ENCODE measurements at places on chromosomes 12 and 14.

DNA sequence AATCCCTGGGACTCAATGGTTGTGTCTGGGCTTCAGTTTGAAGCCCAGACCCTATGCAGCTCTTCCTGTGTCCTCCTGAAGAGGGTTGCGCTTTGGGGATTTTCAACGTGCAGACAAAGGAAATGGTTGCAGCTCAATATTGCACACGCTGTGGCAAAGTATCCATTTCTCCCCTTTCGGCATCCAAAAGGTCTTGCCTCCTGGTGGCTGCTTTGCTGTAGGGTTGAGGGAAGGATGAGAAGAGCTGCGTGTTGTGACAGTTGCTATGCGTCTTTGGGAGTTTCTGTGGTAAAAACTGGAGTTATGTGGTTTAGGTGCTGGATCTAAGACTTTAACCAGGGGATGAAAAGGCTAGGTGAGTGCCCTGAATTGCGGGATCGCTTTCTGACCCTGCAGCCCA lies 71.0 kb downstream of the ZNF664 start:
- DNase-seq = no peak

- no peak for DNase-seq
These were observed 2.7 kb downstream of the BTBD7 start for GRCh38 chr14:93329965-93330608.

DNA sequence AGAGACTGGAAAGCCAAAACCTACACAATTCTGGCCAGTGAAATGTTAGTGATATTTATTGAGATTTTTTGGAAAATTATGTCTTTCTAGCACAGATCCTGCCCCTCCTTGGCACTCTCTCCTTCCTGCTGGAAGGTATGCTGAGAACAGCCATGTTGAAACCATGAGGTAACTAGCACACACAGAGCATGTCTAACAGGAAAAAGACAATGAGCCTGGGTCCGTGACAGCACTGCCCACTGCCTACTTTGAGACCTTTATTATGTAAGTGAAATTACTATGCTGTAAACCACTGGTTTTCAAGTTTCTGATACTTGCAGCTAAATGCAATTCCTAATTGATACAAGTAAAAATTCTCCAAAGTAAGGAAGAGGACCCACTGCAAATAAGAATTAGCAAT lies 81.6 kb upstream of the SINHCAF start:
- no peak for DNase-seq

DNA sequence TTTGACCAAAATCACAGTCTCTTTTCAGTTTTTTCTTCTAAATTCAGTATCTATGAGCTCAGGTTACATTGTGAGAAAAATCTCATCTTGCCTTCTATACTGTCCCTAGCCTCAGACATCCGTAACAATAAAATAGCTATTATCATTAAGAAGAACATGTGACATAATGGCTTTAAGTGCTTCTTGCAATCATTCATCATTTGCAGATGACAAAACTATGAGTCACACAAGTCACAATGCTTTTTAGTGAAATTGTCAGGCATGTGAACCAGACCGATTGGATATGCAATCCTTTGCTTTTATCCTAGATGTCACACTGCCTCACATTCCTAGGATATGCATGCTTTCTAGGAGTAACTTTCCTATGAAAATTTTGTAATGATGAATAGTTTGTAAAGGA lies 313.1 kb downstream of the SLC6A15 start:
- DNase-seq = no peak

GRCh38 chr12:73514672-73515071 lies 1023.0 kb upstream of the ATXN7L3B start:
- DNase-seq = no peak

GRCh38 chr14:53520078-53520928 lies 367.2 kb upstream of the DDHD1 start:
- no peak for DNase-seq

DNA sequence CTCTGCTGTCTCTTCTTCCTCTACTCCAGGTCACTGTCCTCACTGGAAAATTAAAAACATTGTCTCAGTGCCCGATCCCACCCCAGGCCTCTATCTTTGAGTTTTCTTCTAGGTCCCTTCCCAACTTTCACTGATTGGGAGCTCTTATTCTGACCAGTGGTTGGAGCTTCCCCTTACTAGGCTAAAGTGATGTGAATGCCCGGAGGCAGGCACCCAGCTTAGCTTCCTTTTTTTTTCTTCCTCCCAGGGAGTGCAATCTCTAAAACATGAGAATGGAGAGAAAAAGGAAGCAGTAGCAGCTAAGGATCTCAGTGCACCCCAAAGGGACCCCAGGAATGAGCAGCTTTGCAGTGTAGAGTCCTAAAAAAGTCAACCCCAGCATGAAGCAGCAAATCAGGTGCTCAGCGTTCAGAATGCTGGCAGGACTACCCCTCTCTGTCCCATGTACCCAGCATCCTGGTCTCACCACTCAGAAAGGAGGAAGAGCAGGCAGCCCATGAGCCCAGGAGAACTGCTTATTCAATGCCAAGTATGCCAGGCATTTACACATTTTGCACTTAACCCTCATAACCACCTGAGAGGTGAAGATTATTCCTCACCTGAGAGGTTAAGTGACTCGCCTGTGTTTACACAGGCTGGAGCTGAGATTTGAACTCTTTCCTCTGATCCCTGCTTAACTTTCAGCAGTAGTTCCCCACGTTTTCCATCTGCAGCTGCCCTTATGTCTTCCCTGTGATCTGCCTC lies 146.2 kb upstream of the PWP1 start:
- no peak for DNase-seq
